ENCODE measurements at places on chromosomes 16 and 17.

- no peak for DNase-seq
Measured at GRCh38 chr17:72386619-72387237, 265.9 kb downstream of the SOX9 start.

- peak; percentile 50 for DNase-seq
Measured at GRCh38 chr16:53053967-53054669, 673 bp upstream of the CHD9 start.

DNA sequence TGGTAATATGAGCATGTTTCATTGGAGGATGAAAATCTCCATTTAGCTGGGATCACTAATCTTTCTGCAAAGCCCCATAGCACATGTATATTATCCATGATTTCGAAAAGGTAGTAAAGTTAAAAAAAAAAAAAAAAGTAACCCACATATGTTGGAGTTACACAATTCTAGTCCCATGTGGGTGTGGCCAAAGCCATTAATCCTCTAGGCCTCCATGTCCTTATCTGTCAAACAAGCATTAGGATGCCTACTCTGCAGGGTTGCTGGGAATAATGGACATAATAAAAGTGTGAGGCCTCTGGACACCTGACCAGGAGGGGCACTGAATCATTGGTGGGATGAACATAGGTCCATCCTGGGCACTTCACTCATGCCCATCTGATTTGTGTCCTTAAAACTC lies 29.2 kb upstream of the VAT1L start:
- DNase-seq, result no peak

- no peak for DNase-seq
Measured at GRCh38 chr17:76191896-76192295, 48.4 kb downstream of the RNF157 start.

DNA sequence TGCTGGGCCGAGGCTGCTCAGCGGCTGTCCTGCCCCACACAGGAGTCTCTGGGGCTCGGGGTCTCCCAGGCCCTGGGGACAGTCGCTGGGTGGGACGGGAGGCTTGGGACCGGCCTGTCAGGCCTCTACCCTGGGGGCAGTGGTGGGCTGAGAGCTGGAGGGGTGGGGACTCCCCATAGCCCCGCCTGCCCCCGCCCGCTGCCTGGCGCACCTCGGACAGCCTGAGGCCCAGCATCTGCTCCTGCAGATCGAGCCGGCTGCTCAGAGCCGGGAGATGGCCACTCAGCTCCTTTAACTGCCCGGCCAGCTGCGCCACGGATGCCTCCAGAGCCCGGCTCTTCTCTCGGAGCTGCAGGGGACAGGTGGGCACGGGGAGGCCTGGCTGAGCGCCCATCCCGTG lies 6.7 kb downstream of the PERCC1 start:
- DNase-seq, result no peak

DNA sequence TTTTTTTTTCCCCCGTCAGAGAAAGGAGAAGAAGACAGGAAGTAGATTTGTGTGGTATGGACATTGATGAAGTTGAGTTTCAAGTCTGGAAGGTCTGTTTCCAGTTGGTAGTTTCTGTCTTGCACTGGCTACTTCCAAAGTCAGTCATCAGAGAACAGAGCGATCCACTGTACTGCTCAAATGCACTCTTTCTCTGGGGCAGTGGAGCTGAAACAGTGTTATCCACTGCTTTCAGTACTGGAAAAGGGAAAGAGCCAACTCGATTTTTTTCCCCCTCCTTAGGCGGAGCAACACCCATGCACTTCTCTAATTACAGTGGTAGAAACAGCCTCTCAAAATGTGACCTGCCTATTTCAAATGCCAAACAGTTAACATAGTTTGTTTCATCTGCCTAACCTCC lies 7.4 kb downstream of the PRKCA start:
- DNase-seq, result no peak

DNA sequence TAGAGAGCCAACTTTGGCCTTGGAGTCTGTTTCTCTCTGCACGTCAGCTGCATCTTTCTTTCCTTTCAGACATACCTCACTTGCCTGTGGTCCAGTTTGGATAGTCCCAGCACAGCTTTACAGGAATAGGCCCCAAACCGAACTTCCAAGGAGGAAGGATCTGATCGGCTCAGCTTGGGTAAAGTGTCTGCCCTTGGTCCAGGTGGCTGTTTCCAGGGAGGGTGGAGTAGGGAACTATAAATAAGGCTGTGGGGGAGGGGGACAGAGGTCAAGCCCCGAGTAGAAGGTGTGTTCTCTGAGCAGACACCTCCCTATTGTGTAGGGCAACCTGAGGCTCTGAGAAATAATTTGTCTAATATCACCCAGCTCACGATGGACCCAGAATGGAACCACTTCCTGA lies 29.2 kb upstream of the NKD1 start:
- DNase-seq, result no peak

DNA sequence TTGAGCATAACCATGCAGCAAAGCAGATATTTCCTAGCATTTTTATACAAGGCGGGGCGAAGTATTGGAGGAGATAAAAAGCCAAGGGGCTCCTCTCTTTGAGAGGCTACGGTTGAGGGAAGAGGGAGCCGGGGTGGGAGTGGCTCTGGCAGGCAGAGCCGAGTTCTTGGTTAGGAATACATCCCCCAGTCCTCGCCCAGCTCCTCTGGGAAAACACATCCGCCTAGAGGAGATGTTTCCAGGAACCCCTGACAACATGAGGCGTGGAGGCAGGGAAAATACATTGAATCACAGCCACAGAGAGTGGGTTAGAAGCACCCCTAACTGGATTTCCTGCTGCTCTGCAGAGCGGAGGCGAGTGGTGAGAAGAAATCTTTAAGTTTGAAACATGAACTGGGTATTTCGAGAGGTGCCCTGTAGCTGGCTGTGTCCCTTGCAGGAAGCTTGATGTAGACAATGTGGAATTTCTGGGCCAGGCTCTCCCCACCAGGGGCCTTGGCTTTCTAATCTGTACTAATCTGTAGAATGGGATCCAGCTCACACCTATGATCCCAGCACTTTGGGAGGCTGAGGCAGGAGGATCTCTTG lies 27.3 kb downstream of the TTYH2 start:
- DNase-seq, result peak; percentile 29

All from mesendoderm (in vitro differentiated cells).